LNCaP clone FGC (cell line): ENCODE measurements at places on chromosomes 1 and 21.

DNA sequence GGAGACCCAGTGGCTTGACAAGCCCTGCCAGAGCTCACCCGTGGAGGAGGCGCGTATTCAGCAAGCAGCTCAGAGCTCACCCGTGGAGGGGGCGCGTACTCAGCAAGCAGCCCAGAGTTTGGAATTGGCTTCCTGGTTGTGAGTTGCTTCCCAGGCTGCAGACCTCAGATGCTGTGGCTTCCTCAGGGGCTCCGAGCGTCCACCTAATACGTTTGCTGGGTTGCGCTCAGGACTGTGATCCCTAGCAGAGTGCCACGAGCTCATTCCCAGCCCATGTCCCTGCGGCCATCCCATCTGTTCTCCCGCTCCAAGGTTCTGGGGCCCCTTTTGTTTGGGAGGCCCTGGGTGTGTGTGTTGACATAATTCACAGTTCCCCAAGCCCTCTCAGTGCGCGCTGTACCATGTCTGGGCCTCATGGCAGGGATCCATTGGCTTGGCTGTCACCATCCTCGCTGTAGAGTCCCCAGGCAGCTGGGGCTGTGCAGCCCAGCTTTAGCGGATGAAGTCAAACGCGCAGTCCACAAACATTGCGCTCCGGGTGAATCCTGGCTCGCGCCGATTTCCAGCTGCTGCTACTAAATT, 3.6 kb downstream of the AJAP1 start:
- DNase-seq = no peak

DNA sequence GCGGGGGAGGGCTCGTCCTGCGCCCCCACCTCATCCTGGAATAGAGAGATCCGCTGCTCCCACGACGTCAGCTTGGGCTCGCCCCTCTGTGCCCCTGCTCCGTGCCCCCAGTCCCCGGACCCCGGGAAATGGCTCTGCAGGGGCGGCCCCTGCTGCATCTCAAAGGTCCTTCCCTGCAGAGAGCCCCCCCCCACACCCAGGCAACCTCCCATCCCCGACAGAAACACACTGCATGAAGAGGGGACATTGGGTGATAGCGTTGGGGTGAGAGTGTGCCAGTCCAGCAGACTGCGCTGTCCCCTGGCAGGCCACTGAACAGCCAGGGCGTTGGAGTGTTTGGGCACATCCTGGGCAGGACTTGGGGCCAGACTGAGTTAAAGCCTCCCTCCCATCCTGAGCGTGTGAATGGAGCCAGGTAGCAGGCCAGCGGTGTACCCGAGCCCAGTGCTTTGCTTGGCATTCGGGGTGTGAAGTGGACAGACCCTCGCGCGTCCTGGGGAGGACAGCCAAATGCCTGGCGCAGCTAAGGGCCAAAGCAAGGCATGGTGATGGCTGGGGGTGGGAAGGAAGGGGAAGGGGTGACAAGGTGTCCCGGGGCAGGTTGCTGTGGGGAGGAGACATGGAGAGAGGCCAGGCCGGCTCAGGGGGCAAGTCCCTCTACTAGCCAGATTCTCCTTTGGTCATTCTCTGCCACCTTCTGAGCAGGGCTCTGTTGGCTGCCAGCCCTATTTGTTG, 633 bp upstream of the ETNK2 start:
- no peak for DNase-seq

- DNase-seq = no peak
Observed at GRCh38 chr1:104125970-104126369, 376.3 kb downstream of the AMY1C start.

DNA sequence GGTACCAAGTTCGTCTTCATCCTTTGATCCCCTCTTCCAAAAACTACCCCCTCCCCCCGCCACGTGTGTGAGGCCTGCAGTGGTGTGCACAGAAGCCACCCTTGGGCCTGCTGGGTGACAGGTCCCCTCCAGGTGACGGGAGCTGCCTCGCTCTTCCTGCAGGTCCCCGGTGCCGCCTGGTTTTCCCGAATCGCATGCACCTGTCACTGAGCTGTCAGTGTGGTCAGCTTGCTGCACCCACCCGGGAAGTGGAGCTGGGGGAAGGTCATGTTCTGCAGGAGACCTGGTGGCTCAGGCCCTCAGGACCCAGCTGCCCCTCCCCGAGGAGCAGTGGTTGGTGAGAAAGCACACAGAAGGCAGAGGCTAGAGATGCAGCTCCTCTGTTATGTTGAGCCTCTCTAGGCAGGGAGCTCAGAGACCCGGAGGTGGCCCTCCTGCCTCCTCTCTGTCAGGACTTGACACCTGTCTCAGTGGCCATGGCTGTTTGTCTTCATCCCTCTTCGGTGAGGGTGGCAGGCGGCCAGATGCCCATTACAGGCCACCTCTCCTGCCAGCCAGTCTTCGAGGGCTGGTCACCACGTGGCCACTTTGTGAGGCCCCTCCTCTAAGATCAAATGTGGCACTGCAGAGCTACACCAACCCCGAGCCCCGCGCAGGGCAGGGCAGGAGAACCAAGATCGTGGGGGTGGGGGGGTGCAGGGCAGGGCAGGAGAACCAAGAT, 60.9 kb downstream of the SKI start:
- DNase-seq = no peak

GRCh38 chr1:154808909-154809262, 61.2 kb downstream of the KCNN3 start:
- no peak for DNase-seq

- DNase-seq = no peak
Observed at GRCh38 chr1:102365071-102365470, 368.3 kb upstream of the OLFM3 start.

- no peak for DNase-seq
Observed at GRCh38 chr1:24285231-24285630, 33.9 kb upstream of the GRHL3 start.

DNA sequence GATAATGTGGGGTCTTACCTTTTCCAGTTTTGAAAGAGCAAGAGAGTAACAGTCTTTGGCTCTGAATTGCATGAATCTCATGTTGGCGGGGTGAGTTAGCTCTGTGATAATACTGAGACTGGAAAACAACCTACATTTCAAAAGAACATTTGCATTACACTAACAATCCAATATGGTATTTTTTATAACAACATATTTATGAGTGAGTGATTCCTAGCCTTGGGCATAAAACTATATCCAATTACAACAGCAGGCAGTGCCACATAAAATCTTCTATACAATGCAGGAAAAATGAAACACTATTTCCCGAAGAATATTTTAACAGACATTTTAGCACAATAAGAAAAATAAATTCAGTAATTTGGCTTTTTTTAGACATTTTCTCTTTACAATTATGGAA, 303.0 kb downstream of the KCNT2 start:
- no peak for DNase-seq

DNA sequence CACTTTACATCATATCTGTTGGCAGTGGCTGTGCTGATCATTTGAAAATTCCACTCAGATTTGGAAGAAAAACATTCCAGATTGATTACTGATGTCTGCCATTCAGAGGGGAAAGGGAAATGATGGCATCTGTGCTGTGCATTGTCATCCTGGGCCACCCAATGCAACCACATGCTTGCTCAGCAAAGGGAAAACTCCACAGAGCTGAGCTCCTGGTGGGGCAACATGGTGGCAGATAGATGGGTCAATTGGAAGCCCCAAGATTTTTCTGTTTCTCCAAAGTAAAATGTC, 11.8 kb downstream of the OXCT2 start:
- no peak for DNase-seq

DNA sequence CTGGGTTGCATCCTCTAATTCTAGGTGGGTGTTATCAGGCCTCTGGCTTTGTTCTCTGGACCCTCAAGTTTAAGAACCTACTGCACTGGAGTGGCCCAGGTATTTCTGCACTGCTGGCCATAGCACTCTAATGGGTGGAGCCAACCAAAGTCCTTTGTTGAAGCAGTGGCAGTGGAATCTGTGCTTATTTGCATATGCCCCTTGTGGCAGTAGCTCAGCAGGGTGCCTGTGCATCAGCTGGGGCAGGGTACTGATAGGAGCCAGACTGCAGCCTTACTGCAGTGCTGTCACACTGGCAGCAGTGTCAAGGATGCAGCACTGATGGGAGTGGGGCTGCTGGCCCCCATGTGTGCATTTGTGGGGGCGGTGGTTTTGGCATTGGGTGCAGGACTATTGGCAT, 660.6 kb downstream of the LRRIQ3 start:
- no peak for DNase-seq

DNA sequence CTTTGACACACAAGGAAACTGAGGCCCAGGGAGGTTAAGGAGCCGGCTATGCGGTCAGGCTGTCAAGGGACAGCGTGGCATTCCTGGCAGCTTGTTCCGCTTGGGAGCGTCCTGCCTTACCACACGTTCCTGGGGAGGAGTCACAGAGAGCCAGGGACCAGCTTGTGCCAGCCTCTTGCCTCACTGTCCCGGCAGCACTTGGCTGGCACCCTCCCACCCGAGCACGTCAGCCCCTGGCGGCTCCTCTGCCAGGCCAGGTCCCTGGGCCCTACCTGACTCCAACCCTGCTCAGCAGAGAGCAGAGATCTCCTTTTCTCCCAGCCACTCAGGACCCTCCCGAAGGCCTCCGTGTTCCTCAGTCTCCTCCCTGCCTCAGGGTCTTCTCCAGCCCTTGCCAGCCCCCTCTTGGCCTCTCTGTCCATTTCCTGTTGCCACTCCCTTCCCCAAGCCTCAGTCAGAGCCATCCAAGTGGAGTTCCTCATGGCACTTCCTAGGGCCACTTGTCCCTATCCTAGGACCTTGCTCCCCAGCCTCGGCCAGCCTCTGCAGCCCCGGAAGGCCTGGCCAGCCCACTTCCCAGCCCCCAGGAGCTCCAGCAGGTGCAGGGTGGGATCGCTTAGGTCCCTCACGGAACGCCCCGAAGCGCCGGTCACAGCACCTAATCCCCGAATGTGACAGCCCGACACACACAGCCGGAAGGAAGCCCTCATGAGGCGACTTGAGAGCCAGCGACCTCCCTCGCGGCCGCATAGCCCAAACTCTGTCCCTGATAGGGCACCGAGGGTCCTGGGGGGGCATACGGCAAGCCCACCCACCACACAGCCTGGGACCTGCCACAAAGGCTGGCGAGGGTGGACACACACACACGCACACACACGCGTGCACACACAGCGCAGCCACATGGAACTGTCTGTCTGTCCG, 130.3 kb downstream of the CASZ1 start:
- peak; percentile 81 for DNase-seq

DNA sequence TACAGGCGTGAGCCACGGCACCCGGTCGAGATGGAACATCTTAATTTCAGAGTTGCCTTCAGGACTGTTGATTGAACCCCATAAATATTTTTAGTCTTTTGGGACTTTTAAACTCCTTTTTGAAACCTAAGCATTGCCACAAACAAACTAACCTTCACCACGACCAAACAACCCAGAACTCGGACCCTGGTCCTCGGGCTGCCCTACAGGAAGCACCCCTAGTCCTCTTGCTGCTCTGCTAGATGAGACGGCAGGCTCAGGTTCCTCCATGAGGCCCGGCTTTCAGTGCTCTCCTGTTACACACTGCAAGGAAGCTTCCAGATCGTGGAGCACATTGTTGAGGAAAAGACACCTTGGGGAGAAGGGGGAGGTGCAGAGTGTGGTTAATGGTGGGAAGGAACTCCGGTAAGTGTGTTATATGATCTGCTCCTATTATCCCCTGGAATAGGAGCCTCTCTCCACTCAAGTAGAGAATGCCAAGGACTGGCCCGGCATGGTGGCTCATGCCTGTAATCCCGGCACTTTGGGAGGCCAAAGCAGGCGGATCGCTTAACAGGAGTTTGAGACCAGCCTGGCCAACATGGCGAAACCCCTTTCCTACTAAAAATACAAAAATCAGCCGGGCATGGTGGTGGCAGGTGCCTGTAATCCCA, 5.7 kb downstream of the EPHX1 start:
- DNase-seq = no peak

DNA sequence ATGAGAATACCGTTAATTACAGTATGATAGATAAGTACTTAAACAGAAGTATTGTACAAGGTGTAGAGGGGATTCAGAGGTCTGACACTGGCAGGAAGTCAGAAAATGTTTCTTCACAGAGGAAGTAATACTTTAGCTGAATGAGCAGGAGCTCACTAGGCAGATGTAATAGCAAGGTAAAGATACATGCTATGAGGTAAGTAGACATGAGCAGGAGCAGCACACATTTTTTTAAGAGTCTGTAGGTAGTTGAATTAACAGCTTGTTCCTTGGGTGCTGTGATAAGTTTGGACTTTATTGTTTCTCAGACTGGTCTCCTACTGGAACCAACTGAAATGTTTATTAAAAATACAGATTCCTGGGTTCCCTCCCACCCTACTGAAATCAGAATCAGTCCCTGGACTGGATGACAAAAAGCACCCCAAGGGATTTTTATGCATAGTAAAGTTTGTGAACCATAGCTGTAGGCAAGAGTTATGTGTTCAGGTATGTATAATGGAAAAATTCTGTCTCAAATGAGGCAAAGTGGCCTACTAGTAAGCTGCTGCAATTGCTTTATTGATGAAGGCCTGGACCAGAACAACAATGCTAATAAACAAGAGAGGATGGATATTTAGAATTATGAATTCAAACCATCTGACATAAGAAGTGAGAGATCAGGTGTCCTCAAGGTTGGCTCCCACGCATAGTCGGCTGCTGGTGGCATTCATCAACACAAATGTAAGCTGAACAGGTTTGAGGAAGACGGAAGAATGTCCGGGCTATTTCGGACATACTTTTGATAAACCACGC, 902 bp downstream of the AP4B1 start:
- no peak for DNase-seq

DNA sequence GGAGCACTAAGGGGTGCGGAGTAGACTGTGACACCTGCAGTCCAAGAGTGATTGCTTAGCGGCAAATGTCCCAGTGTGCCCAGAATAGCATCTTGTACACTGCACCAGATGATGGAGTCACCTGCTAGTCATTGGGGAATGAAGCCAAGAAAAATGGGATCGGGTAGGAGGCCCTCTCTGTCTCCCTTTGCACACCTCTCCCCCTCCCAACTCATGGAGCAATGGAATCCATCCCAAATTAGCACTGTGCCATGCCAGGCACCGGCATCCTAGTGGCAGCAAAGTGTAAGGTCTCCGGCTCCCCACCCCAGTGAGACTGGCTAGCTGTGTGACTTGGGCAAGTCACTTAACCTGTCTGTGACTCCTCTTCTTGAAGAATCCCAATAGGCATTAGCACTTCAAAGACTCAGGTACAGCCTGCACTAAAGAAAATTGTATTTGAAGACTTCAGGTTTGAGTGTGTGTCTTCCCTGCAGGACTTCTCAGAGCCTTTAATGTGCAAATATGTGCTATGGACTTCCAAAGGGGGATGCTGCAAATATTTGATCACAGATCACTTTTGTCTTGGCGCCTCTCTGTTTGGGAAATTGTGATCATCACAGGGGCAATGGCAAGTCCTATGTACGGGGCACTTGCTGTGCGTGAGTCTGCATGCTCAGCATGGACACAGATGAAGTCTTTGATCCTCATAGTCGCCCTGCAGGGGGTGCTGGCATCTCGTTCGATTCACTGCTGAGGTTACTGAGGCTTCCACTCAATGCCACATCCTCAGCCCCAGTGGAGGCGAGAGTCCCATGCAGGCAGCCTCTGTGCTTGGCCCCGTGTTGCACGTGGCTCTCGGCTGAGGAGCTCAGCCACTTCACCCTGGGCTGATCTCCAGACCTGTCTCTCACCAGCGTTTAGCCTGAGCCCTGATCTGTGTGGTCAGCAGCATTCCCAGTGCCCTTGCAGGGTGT, 272.9 kb upstream of the C1orf174 start:
- no peak for DNase-seq

GRCh38 chr1:23383577-23384311, 14.1 kb upstream of the ZNF436 start:
- DNase-seq = no peak

GRCh38 chr21:42677339-42678321, 24.2 kb downstream of the PDE9A start:
- no peak for DNase-seq

GRCh38 chr1:177017287-177017852, 147.1 kb downstream of the ASTN1 start:
- DNase-seq = no peak

- no peak for DNase-seq
Observed at GRCh38 chr1:219686171-219686570, 73.3 kb upstream of the ZC3H11B start.

- DNase-seq = no peak
Observed at GRCh38 chr1:114173680-114174079, 20.0 kb upstream of the SYT6 start.
